A549 treated with ZK216348 at 1 μM for 4 hours (cell line): ENCODE measurements at places on chromosomes 6 and 20. TPM values are rescaled to one million over a fixed set of nuclear protein-coding genes. Genes with fewer than 3 reads are reported as not detected.

Gene HLA-DOA
- not detected in 5 replicates for total RNA-seq

Gene GPSM3
- total RNA-seq = 0.16 to 0.88 TPM (median 0.40 TPM) in 5 replicates

Gene CLPSL2
- 0.51 to 1.0 TPM (median 0.78 TPM) in 3 of 5 replicates, not detected in the others for total RNA-seq

Gene RCAN2
- total RNA-seq = not detected in 5 replicates

Gene TREML1
- total RNA-seq = not detected in 5 replicates

Gene MAPK13
- 0.45 to 1.5 TPM (median 1.1 TPM) in 5 replicates for total RNA-seq

Gene CRISP2
- not detected in 5 replicates for total RNA-seq

Gene HCK
- total RNA-seq = 0.07 to 0.14 TPM in 2 of 5 replicates, not detected in the others

Gene DLK2
- total RNA-seq = 3.6 to 7.8 TPM (median 7.3 TPM) in 5 replicates

Gene ATP9A
- 10.8 to 18.0 TPM (median 13.7 TPM) in 5 replicates for total RNA-seq

Gene SIRPB1
- 0.36 to 0.98 TPM (median 0.51 TPM) in 5 replicates for total RNA-seq

Gene MC3R
- total RNA-seq = not detected in 5 replicates

Gene RHAG
- total RNA-seq = 0.11 TPM in 1 of 5 replicates, not detected in the others

Gene GTSF1L
- total RNA-seq = not detected in 5 replicates

Gene UNC5CL
- 0.25 to 0.57 TPM (median 0.48 TPM) in 5 replicates for total RNA-seq

Gene C20orf141
- total RNA-seq = 0.36 TPM in 1 of 5 replicates, not detected in the others

Gene TREM1
- total RNA-seq = 0.36 to 0.58 TPM in 2 of 5 replicates, not detected in the others

Gene HLA-DQA1
- total RNA-seq = not detected in 5 replicates

Gene SLC17A3
- 0.87 to 2.0 TPM (median 1.1 TPM) in 5 replicates for total RNA-seq

Gene SLC12A5
- 12.2 to 17.7 TPM (median 14.1 TPM) in 5 replicates for total RNA-seq

Gene NKX2-2
- total RNA-seq = not detected in 5 replicates

Gene RREB1
- total RNA-seq = 7.5 to 11.6 TPM (median 9.1 TPM) in 5 replicates

Gene SOX18
- 1.4 to 3.4 TPM (median 2.6 TPM) in 5 replicates for total RNA-seq

Gene BAG2
- 6.7 to 9.5 TPM (median 7.6 TPM) in 5 replicates for total RNA-seq

Gene CFB
- total RNA-seq = 1.6 to 3.2 TPM (median 2.0 TPM) in 5 replicates

Gene ZNF334
- total RNA-seq = not detected in 5 replicates

Gene MTFR2
- 10.4 to 14.4 TPM (median 11.9 TPM) in 5 replicates for total RNA-seq

Gene FAM50B
- total RNA-seq = 3.1 to 7.7 TPM (median 7.0 TPM) in 5 replicates

Gene TSHZ2
- not detected in 5 replicates for total RNA-seq

Gene SPTLC3
- not detected in 5 replicates for total RNA-seq

Gene HLA-DOB
- 0.16 to 0.23 TPM in 2 of 5 replicates, not detected in the others for total RNA-seq

Gene MOXD1
- 1.5 to 2.1 TPM (median 2.0 TPM) in 5 replicates for total RNA-seq

Gene SAMD10
- total RNA-seq = not detected in 5 replicates

Gene TIAM2
- total RNA-seq = 2.0 to 6.0 TPM (median 3.3 TPM) in 5 replicates

Gene TMEM74B
- total RNA-seq = 2.5 to 5.3 TPM (median 3.4 TPM) in 5 replicates

Gene RAB44
- total RNA-seq = 0.06 to 0.09 TPM (median 0.07 TPM) in 3 of 5 replicates, not detected in the others

Gene TCP11
- not detected in 5 replicates for total RNA-seq

Gene COL9A1
- 0.19 TPM in 1 of 5 replicates, not detected in the others for total RNA-seq

Gene HUS1B
- 0.24 to 0.34 TPM (median 0.33 TPM) in 3 of 5 replicates, not detected in the others for total RNA-seq

Gene CST1
- 0.59 to 1.5 TPM (median 0.81 TPM) in 4 of 5 replicates, not detected in the other for total RNA-seq

Gene PDYN
- total RNA-seq = not detected in 5 replicates

Gene ME1
- total RNA-seq = 35.8 to 44.2 TPM (median 37.6 TPM) in 5 replicates

Gene LZTS3
- total RNA-seq = 2.5 to 5.2 TPM (median 4.0 TPM) in 5 replicates

Gene RSPO4
- not detected in 5 replicates for total RNA-seq

Gene LAMP5
- total RNA-seq = 0.08 to 0.20 TPM in 2 of 5 replicates, not detected in the others

Gene BTNL2
- total RNA-seq = not detected in 5 replicates

Gene LY6G5C
- total RNA-seq = 1.1 to 1.6 TPM (median 1.5 TPM) in 5 replicates

Gene SLC17A5
- 7.9 to 13.8 TPM (median 12.0 TPM) in 5 replicates for total RNA-seq

Gene FAXC
- total RNA-seq = 5.4 to 11.8 TPM (median 7.2 TPM) in 5 replicates

Gene TRIM40
- not detected in 5 replicates for total RNA-seq

Gene PTCRA
- not detected in 5 replicates for total RNA-seq

Gene TMEM14A
- total RNA-seq = 35.0 to 50.6 TPM (median 38.2 TPM) in 5 replicates

Gene PAX1
- total RNA-seq = 0.09 TPM in 1 of 5 replicates, not detected in the others
